Heart right ventricle (tissue), 16 donors: ENCODE measurements at places on chromosomes 3 and 15. TPM values are rescaled to one million over a fixed set of nuclear protein-coding genes. Genes with fewer than 3 reads are reported as not detected.

DNA sequence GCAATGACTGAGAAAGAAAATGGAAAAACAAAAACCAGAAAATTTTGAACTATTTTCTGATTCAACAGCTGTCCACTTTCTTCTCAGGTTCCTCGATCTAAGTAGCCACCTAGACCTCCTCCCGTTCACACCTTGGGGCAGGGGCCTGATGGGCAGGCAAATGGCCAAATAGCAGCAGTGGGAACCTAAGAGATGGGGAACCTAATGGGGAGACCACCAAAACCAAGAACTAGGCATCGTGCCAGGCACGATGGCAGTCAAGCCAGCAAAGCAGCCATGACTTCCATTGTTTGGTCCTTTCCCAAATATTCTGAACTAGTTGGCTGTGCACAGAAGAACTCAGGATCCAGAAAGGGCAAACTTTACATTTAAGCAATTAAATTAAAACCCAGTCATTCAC lies 57.1 kb downstream of the CAPN7 start:
- no peak overlapping the region for H3K27ac ChIP-seq
- H3K4me1 ChIP-seq, result peaks cover 15% of the 10 kb centered on the region
- no peak overlapping the region for H3K4me3 ChIP-seq
- H3K27me3 ChIP-seq, result no peaks in the 10 kb centered on the region

GRCh38 chr3:33690341-33690740 lies 27.7 kb downstream of the CLASP2 start:
- H3K27me3 ChIP-seq, result no peaks in the 10 kb centered on the region
- H3K4me3 ChIP-seq, result no peak overlapping the region
- no peak for DNase-seq
- no peak overlapping the region for H3K27ac ChIP-seq
- H3K36me3 ChIP-seq, result peaks cover 24% of the 10 kb centered on the region

- DNase-seq, result peak; percentile 30
- H3K4me1 ChIP-seq, result peaks cover 54% of the 10 kb centered on the region
- H3K27me3 ChIP-seq, result no peaks in the 10 kb centered on the region
- H3K27ac ChIP-seq, result peak overlapping the region; percentile 98
- H3K36me3 ChIP-seq, result peaks cover 3% of the 10 kb centered on the region
Measured at GRCh38 chr3:129607391-129608068, 1.1 kb upstream of the PLXND1 start.

- H3K4me3 ChIP-seq, result no peak overlapping the region
- H3K36me3 ChIP-seq, result no peaks in the 10 kb centered on the region
- H3K4me1 ChIP-seq, result no peaks in the 10 kb centered on the region
- no peak for DNase-seq
Measured at GRCh38 chr3:173583496-173583895, 186.0 kb downstream of the NLGN1 start.

- DNase-seq, result no peak
- no peaks in the 10 kb centered on the region for H3K36me3 ChIP-seq
- no peaks in the 10 kb centered on the region for H3K27me3 ChIP-seq
Measured at GRCh38 chr3:53049987-53050386, 4.1 kb upstream of the SFMBT1 start.

GPR149 gene
- not detected for total RNA-seq

MRAS gene
- 364 TPM for total RNA-seq

DNA sequence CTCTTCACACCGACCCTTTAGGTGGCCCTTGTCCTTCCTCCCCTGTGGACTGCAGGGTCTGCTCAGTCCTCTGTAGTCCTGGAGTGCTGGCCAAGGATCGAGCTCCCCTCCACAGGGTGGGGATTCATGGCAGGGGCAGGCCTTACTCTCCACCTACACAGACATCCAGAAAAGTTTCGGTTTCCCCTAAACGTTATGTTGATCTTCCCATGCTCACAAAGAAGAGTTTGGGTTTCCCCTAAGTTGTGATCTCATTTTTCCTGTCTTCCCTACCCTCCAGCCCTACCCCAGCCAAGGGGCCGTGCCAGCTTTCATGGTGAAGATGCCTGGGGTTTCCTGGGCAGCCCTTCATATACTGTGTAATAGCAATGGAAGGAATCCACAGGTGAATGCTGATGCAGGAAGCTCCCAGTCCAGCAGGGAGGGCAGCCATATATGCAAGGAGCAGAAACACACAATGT lies 10.3 kb downstream of the STOML1 start:
- no peak for DNase-seq
- H3K27ac ChIP-seq, result peak overlapping the region; percentile 96
- H3K36me3 ChIP-seq, result peaks cover 23% of the 10 kb centered on the region
- H3K27me3 ChIP-seq, result no peaks in the 10 kb centered on the region
- no peak overlapping the region for H3K4me3 ChIP-seq

DNA sequence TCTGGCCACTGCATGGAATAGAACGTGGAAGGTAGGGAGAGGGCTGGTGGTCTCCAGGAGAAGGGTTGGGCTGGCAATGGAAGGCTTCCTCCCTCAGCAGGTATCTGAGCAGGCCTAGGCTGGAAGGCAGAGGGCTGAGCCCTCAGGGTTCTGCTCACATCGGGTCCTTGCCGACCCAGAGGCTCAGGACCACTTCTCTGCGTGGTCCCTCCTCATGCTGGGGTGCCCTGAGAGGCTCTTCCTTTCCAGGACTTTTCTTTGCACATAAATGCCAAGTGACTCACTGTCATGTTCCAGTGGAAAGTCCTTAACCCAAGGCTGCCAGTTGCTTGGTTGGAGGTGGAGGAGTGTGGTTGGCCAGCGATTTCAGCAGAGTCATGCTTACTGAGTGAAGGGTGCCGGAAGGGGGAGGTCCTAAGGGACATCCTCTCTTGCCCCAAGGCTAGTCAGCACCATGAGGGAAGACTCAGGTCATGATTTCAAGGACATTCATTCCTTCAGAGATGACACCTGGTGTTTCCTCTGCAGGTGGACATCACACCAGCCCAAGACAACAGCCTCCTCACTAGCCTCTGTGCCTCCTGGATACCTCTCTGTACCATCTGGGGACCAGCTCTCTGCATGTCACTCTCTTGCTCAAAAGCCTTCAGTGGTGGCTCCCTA lies 8.2 kb downstream of the SLC6A6 start:
- no peak for DNase-seq
- H3K27ac ChIP-seq, result peak overlapping the region; percentile 17
- H3K36me3 ChIP-seq, result no peaks in the 10 kb centered on the region
- H3K4me3 ChIP-seq, result no peak overlapping the region
- H3K4me1 ChIP-seq, result peaks cover 38% of the 10 kb centered on the region

DNA sequence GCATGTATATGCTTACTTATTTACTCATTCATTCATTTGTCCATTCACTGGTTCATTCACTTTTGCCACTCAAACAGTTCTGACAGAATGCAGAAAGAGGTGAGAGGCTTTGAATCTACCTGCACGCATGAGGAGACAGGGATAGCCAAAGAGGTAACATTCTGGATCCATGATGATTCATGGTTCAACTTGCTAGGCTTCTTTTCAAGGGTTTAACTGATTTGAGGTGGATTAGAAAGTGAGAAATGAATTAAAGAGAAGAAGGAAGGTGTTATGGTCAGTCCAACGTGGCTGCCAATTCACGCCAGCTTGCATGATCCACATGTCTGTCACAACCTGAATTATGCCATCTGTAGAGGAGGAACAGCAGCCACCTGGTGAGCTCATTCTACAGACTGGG lies 260.6 kb downstream of the ARRDC4 start:
- H3K36me3 ChIP-seq, result no peaks in the 10 kb centered on the region
- H3K27me3 ChIP-seq, result no peaks in the 10 kb centered on the region
